Nucleus accumbens (tissue), 56 donors: ENCODE measurements at places on chromosomes 2 and 18.

- no peak for DNase-seq
Observed at GRCh38 chr2:147405651-147406050, 439.2 kb upstream of the ACVR2A start.

DNA sequence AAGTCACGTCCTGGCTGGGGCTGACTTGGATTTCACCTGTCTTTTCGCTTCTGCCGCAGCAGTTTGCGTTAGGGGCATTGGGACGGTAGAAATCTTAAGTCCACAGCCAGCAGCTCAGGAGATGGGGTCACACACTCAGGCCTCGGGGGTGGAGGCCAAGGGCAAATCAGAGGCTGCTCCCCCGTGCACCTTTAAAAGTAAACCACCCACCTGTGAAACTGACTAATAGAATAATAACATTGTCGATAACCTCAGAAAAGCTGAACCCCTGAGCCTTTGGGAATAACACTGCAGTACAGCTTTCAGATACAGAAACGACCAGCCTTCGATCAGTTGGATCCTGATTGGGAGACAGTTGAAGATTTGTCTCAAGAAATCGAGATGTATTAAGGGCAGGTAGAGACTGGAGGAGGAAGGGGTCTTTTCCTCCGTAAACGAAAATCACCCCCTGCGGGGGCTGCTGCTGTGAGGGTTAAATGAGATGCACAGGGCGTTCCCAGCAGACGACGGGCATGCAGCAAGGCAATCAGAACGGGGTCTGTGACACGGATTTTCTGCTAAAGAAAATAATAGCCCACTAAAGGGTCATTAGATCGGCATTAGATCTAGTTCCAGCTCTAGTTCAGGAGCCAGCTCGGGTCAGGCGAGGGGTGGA lies 16.4 kb upstream of the NFATC1 start:
- no peak for DNase-seq

DNA sequence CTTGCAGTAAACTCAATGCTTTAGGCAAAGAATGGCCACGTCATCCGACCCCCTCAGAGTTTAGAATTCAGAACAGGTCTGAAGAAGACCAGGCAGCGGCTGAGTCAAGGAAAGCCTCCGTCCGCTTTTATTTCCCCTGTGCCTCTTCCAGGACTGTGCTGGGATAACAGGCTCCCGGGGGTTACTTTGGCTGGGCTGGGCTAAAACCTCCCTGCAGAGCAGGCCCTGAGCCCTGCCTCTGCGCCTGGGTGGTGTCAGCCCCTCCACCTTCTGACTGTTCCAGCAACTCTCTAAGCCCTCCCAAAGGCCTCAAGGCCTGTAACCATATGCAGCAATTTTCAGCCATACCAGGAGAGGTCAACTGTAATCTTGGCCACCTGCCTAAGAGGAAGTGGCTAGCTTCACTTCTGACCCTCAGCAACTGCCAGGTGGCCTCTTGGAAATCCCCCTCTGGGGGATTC lies 166.5 kb downstream of the RPIA start:
- DNase-seq: no peak

DNA sequence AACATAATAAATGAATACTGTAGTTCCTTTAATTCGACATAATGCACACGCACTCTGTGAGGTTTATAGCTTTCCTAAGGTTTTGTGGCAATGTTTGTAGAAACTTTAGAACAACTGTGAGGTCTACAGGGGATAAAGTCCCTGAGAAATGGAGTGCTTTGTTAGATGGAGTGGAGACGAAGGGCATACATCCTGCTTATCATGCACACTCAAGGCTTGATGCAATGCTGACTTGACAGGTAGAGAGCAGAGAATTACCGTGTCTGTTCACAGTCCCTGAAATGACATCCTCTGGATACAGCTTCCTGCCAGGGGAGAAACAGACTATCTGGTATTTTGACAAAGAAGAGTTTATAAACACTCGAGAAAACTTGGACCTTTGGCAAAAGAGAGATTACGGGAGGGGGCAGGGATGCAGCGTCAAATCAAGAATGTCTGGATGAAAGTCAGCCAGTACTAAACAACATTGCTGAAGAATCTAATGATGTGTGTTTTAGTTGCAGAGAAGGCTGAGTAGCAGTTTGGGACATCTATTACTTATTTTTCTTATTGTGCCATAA lies 766.9 kb upstream of the ZEB2 start:
- no peak for DNase-seq

GRCh38 chr18:48619501-48619900 lies 80.7 kb downstream of the CTIF start:
- no peak for DNase-seq

GRCh38 chr2:232421189-232421785 lies 14.6 kb downstream of the ALPG start:
- no peak for DNase-seq

GRCh38 chr18:40957533-40958070 lies 997.4 kb upstream of the PIK3C3 start:
- DNase-seq: no peak

GRCh38 chr2:180255981-180256380 lies 248.9 kb upstream of the CWC22 start:
- no peak for DNase-seq

GRCh38 chr2:184562532-184562931 lies 35.8 kb upstream of the ZNF804A start:
- no peak for DNase-seq

GRCh38 chr2:198968545-198968944 lies 489.2 kb downstream of the SATB2 start:
- DNase-seq: no peak

GRCh38 chr2:105375001-105375561 lies 23.8 kb downstream of the FHL2 start:
- DNase-seq: no peak

DNA sequence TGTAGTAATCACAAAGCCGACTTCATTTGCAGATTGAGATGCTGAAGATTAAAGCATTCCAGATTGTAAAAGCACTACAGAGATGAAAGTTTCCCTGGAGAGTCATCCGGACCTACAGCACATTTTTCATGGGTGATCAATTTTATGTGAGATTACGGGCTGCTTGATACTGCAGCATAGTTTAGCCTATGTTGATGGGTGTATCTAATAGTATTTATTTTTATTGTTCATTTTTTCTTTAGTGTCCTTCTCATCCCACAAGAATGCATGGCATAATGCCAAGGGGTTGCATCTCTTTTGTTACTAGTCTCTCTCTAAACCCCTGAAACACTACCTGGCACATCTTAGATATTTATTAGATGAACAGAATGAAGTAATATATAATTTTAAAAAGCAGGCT lies 240.4 kb downstream of the MBD2 start:
- no peak for DNase-seq

- no peak for DNase-seq
Observed at GRCh38 chr2:54903736-54904554, 146.3 kb downstream of the RTN4 start.

DNA sequence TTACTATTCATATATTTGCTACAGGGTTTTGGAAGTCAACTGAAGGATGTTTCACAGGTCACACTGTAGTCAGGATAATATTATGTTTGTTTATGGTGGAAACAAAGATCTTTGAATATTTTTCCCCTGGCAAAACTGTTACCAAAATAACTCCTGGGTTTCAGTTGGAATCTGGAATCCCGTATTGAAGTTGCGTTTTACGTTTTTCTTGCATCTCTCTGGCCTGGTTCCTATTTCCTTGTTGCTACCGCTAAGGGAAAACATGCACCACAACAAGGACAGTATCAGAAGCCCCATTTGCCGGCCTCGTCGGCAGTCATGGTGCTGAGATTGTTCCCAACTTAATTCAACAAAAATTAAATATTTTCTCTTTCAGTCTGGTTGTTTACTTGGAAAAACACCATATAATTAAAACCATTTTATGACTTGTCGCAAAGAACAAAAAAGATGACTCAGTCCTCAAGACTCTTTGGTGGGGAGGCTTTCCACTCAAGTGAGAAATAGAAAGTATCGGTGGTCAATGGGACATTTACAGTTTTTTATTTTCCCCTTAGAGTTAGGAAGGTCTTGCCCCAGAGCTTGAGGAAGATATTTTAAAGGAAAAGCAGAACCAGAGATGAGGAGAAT lies 42.3 kb downstream of the EN1 start:
- DNase-seq: no peak

DNA sequence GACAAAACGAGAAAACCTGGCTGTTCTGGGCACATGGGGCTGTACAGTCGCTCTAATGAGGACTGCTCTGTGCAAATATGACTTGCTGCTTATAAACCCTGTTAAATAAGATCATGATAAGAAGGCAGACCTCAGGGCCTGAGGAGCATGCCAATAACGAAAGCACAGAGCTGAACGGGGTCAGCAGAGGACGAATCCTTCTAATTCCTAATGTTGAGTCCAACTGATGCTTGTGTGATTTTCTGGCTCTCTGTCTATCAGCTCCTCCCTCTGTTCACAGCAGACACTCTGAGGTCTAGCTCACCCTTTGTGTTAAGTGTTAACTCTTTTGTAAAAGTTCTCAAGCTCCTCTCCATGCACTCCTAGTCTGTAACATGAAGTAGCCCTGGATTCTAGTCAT lies 167.2 kb upstream of the REV1 start:
- no peak for DNase-seq

DNA sequence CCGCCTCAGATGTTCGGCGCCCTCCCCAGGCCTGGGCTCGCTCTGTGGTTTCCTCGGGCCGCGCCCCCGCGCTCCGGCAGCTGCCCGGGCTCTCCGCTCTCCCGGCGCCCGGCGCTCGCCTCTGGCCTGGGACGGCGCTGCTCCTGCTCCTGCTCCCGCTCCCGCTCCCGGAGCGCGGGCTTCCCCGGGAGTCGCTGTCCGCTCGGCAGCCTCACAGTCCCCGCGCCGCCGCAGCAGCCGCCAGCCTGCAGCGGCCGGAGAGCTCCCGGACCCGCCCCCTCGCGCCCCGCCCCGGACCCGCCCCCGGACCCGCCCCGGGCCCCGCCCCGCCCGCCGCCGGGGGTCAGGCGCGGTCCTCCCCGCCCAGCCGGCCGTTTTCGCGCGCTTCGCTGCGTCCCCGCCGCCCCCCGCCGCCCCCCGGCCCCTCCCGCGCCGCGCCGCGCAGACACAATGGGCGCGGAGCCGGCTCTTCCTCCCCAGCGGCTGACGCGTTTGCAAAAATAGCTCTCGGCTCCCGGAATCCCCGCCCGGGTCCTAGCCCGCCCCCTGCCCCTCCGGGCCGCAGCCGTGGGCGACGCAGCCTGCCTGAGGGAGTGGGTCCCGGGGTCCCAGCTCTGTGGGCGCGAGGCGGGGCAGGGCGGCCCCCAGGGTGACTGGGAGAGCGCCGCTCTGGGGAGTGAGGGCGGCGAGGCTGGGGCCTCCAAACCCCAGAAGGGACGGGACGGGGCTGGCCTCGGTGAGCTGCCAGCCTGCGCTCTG lies at the start of gene ARL4C:
ARL4C (minus strand) TSS at position 247 of the 759 bp plus-strand sequence. CDS start 495 bp downstream, outside the sequence.
- DNase-seq: peak; percentile 45

GRCh38 chr2:174634130-174635014 lies 36.8 kb upstream of the WIPF1 start:
- no peak for DNase-seq

GRCh38 chr18:22613788-22614187 lies 196.1 kb upstream of the CTAGE1 start:
- no peak for DNase-seq

- no peak for DNase-seq
Observed at GRCh38 chr18:59646963-59647307, 50.3 kb downstream of the CCBE1 start.

- no peak for DNase-seq
Observed at GRCh38 chr2:233470839-233471238, 95.7 kb downstream of the USP40 start.
